ENCODE measurements at places on chromosomes 2 and 18.

GRCh38 chr2:168583710-168584521 lies 127.8 kb downstream of the CERS6 start:
- DNase-seq, result no peak

DNA sequence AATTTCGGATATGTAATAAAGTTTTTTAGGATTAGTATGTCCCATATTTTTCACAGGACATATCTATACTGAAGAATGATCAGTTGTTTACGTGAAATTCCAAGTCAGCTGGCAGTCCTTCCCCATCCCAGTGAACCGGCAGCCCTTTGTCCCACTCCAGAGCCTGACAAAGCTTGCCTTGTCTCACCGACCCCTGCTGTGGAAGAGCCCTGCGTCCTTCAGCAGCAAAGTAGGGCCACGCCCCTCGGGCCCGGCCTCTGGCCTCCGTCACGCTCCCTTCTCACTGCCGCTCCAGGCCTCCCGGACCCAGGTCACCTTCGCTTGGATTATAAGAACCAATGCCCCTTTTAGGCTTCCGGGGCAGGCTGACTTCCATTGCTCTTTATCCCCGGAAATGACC lies 89.8 kb upstream of the TGIF1 start:
- DNase-seq, result no peak

DNA sequence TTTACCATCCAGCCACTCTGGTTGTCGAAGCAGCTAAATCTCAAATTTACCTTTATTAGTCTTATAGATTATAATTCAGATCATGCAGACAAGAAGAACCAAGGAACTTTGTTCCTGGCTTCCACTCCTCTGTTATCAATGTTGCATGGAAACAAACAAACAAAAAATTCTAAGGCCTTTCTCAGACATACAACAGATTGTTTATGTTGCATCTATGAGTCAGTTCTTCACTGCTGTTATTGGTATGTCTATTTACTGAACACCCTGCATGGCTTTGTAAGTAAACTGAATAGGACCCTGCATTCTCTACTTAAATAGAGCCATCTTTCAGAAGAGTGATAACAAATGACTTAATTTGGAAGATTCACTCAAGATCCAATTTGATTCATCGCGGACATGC lies 1.6 kb upstream of the ANKRD44 start:
- no peak for DNase-seq

- peak; percentile 36 for DNase-seq
Measured at GRCh38 chr2:27754138-27754588, 17.4 kb upstream of the MRPL33 start.

- DNase-seq, result no peak
Measured at GRCh38 chr2:202039278-202040078, 5.8 kb downstream of the FZD7 start.

DNA sequence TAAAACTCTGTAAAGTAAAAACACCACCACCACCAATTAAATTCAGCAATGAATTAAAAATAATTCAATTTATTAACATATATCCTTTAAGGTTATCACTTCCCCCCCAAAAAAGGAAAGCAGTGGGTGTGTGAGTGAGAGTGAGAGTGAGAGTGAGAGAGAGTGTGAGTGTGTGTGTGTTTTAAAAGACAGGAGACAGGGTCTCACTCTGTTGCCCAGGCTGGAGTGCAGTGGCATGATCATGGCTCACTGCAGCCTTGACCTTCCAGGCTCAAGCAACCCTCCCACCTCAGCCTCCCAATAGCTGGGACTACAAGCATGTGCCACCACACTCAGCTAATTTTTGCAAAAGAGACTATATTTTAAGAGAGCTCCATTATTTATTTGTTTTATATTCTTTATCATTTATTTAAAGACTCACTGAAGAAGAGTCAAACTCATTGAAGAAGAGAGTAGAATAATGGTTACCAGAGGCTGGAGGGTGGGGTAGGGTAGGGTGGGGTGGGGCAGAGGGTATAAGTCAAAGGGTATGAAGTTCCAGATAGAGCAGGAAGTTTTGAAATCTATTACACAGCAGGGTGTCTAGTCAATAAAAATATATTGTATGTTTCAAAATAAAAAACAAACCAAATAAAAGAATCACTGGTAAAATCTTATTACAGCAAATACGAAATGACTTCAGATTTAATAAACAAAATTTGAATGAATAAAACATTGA lies 121.6 kb downstream of the C2orf74 start:
- DNase-seq, result no peak

DNA sequence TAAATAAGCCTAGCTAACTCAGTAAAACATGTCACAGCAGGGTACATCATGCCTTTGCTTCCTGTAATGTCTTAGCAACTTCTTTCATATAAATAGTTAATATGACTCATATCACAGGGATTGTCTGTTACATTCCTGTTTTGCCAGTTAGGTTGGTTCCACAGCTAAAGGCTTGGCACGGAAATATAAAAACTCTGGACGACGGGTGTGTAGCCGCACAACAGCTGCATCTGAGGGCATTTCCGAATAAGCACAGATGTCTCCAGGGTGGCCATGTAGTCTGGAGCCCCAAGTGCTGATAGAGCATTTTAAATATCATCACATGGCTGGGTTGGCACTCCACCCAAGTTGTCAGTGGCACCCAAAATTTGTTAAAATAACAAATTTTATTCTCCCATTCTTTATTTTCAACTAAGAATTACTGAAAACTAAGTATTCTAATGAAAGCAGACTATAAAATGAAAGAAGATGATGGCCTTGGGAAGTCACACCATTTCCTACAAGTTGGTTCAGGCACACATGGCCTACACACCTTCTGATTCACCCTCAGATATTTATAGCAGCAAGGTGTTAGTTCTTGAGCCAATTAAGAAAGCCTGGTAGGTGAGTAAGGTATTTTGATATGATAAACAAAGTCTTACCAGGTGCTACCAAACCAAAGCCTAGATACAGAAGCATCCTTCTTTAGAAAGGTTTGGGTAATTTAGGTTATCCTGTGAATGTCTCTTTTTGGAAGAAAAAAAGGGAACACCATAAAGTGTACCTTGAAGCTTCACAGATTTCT lies 61.8 kb upstream of the STK17B start:
- peak; percentile 26 for DNase-seq

DNA sequence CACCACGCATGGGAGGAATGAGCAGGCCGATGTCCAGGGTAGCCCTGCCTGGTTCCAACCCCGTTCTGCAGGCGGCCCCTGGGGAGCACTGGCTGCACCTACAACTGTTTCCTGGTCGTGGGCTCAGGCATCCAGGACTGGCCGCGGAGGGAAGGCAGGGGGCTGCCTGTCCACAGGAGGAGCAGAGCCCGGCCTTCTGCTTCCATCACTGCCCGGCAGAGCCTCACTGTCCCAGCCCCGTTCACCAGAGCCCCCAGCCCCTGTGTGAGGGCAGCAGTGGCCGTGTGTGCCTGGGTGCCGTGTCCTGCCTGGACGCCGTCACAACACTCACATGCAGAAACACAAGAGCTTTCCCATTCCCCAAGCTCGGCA lies 56.2 kb downstream of the KCNG2 start:
- DNase-seq, result no peak

DNA sequence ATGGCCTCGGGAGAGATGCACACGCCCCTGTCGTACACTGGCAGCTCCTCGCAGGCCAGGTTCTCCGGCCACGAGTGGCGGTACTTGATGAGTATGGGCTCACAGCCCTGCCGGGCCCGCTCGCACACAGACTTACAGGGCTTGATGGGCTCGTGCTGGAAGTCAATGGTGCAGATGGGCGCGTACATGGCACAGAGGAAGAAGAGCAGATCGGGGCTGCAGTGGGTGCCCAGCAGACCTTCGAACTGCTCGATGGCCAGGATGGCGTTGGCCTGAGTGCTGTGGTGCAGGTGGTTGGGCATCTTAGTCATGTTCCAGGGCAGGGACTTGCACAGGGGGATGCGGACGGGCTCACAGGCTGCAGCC lies 359 bp downstream of the FRZB start:
- DNase-seq, result peak; percentile 8

DNA sequence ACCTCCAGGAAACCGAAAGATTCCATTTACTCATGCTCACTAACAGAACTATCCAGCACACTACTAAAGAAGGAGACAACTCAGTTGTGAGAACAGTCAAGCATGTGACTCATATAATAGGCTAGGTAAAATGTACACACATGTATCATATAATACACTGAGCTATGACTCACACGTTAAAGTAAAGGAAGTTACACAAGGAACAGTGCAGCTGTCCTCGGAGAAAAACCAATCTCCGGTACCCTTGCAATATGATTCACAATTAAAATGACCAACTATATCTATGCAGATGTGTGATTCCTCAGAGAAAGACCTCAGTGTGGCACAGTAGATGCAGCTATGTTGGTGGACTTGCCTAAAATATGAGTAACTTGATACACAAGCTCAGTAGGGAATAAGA lies 76.5 kb downstream of the STRN start:
- no peak for DNase-seq

DNA sequence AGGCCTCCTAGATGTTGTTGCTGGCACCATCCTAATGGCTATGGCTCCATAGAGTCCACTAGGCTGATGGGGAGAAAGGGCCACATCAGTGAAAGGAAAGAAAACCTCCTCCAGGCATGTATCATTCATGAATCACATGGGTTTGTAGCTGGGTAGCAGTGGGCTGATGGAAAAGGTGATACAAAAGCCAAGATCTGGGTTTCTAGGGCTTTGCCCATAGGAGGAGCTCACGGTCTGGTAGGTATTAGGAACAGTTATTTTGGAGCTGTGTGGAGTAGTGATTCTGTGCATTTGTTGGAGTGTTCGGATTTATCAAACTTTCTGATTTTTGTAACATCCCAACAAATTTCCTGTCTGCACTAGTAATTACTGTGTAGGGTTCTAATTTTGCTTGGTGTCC lies 259.2 kb downstream of the SLC4A3 start:
- DNase-seq, result no peak

- no peak for DNase-seq
Measured at GRCh38 chr2:205785507-205786260, 103.4 kb downstream of the NRP2 start.

DNA sequence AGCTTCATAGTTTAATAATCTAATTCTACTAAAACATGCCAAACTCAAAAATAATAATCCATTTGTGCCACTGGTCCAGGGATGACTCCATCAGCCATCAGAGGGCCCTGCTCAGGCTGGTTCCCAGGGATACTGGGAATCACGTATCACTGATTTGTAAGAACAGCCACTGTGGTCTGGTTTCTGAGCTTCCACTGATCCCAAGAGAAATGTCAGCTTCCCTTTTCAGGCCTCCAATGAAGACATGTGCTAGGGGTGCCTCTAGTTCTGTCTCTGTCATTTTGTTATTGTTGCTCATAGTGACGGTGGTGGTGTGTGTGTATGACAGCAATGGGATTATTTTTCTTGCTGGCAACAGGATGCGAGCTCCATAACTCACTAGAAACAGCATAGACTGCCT lies 83.2 kb downstream of the CELF4 start:
- no peak for DNase-seq

DNA sequence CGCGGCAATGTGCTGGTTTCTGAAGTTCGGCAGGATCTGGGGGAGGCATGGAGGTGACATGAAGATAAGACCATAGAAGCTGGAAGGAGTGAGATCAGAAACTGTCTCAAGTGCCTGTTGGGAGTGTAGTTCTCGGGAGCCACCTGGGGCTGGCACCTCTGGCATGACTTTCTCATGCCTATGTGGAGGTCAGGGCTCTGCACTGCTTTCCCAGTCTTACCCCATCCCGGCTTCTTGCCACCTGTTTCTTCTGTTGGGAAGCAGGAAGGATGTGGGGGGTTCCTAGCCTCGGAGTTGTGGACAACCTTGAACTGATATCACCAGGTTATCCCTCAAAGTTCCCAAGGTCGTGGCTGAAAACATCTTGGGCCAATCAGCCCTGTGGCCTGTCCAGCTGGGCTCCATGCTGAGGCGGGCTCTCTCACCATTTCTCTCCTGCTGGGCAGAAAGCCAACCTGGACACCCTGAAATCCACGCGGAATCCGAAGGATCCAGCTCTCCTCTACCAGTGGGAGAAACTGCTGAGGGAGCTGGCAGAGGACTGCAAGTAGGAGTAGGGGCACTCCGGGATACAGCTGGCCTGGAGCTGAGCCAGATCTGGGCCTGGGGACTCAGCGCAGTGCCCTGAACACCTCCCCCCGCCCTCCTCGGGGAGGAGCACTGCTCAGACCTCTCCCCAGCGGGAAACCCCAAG lies 42.5 kb downstream of the FER1L5 start:
- DNase-seq, result no peak

DNA sequence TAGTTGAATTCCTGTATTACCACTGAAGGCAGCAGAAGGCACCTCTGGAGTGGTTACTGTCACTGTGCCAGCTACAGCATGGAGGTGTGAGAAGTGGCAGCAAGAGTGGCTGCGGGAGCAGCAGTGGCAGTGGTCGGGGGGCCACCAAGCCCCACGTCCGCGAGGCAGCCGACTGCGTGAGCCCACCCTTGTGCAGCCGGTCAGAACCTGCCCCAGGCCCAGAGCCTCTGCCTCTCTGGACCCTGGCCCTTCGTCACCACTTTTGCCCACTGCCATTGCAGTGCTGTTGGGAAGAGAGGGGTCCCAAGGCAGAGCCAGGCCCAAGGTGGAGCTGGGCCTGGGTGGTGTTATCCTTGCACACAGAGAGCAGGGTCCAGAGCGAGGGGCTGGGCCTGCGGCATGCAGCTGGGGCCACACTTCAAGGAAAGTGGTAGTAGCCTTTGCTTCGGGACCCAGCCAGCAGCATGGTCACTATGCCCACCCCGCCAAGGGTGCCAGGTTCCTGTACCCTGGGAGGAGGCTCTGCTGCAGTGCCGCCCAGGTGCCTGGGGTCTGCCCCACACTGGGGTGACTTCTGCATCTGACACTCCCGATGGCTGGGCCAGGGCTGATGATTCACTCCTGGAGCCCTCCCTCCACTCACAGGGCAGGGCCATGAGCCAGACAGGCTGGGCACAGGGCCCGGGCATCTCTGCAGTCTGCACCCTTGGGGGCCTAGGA lies 450.1 kb upstream of the LRATD1 start:
- no peak for DNase-seq

DNA sequence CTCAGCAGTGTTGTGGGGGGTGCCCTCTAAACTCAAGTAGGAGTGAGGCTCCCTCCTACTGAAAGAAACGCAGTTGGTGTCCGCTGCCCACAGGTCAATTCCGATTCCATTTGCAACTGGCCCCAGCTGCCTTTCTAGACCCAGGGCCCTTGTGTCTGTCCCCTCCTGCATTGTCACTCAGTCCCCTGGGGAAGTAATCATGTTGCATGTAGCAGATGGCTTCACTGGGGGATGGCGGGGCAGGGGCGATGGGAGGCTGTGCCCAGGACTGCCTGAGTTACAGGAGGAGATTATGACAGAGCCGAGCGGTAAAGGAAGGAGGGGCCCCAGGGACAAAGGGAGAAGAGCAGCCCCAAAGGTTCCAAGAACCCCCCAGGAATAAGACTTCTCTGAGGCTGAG lies 62.5 kb upstream of the SH3RF3 start:
- DNase-seq, result no peak

DNA sequence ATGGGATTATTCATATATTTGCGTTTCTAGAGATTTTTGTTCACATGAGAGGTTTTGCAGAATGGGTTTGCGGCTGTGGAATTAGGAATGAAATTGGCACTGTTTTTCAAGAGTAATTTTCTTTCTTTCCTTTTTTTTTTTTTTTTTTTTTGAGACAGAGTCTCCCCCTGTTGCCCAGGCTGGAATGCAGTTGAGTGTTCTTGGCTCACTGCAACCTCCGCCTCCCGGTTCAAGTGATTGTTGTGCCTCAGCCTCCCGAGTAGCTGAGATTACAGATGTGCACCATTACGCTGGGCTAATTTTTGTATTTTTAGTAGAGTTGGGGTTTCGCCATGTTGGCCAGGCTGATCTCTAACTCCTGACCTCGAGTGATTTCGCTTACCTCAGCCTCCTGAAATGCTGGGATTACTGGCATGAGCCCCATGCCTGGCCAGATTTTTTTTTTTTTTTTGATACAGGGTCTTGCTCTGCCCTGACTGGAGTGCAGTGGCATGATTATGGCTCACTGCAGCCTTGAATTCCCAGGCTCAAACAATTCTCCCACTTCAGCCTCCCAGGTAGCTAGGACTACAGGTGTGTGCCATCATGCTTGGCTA lies 65.3 kb downstream of the MIB1 start:
- DNase-seq, result no peak
